ENCODE measurements at places on chromosomes 2 and 18. TPM values are rescaled to one million over a fixed set of nuclear protein-coding genes. Genes with fewer than 3 reads are reported as not detected.

The C2orf80 gene
- not detected for total RNA-seq

The ABCA12 gene
- total RNA-seq, result 0.28 TPM

The HRH4 gene
- total RNA-seq, result 0.05 TPM

The SPC25 gene
- 3.6 TPM for total RNA-seq

The RFTN2 gene
- total RNA-seq, result 5.9 TPM

The POTEC gene
- total RNA-seq, result not detected

The OTOF gene
- total RNA-seq, result 0.05 TPM

The C2orf81 gene
- total RNA-seq, result 0.30 TPM

The UGT1A4 gene
- not detected for total RNA-seq

The GALNT3 gene
- total RNA-seq, result 5.4 TPM

The SH3RF3 gene
- 3.4 TPM for total RNA-seq

The RUFY4 gene
- not detected for total RNA-seq

The SLC9A4 gene
- total RNA-seq, result not detected

The FAM228A gene
- under 0.01 TPM for total RNA-seq

The IL18R1 gene
- 0.30 TPM for total RNA-seq

The ALPG gene
- total RNA-seq, result not detected

The MAP3K19 gene
- not detected for total RNA-seq

Measured in smooth muscle cell of the umbilical artery (primary cell).